ENCODE measurements at places on chromosomes 1 and 21.

DNA sequence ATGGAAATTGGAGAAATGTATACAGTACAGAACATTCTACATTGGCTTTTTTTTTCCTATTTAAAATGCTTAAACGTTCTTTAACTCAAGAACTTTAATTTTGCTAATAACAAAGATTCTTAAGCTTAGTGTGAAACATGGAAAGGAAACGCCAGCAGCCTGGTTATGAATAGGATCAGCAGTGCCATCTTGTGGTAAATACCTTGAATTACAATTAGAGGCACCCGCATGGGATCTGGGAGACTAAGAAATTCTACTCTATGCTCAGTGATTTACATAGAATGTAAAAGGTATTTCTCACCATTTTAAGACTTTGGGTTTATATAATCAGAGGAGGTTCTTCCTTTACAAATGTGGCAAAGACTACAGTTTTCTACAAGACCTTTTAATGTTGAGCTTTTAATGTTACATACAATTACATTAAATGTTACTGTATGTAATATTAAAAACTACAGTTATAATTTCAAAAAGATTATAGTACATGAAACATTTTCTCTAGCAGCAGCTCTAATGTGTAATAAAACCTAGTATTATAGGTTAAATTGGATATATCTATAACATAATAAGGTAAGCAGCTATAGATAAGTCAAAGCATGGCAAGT lies 32.1 kb upstream of the APOBEC4 start:
- no peak for DNase-seq

- DNase-seq, result no peak
These were observed 62.5 kb downstream of the TRIM33 start for GRCh38 chr1:114448370-114449036.

DNA sequence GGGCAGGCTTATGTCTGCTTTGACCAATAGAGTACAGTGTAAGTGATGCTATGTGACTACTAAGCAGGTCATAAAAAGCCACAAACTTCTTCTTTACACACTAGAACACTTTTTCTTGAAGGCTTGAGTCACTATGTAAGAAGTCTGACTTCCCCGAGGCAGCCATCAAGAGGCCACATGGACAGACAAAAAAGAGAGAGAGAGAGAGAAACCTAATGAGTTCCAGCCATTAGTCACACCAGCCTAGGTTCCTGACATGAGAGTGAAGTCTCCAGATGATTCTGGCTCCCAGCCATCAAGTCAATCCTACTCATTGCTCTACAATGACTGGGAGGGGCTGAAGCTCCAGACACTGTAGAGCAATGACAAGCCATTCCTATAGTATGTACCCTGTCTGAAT lies 101.4 kb downstream of the LHX9 start:
- no peak for DNase-seq

GRCh38 chr1:167516404-167517388 lies 1.6 kb downstream of the CD247 start:
- peak; percentile 58 for DNase-seq

DNA sequence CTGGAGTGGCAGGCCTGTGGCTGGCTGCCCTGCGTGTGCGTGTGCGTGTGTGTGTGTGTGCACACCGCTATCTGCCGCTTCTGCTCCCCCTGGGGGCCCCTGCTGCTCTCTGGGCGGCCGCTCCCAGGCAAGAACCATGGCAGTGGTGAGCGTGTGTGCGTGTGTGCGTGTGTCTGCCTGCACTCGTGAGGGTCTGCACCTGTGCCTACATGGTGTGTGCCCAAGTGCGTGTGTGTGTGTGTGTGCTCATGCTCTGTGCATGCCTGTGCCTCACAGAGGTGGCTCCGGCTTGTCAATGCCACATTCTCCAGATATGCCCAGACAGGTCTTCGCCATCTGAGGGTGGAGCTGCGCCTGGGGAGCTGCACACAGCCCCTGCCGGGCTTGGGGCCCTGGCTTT lies 18.7 kb upstream of the PEX10 start:
- no peak for DNase-seq

DNA sequence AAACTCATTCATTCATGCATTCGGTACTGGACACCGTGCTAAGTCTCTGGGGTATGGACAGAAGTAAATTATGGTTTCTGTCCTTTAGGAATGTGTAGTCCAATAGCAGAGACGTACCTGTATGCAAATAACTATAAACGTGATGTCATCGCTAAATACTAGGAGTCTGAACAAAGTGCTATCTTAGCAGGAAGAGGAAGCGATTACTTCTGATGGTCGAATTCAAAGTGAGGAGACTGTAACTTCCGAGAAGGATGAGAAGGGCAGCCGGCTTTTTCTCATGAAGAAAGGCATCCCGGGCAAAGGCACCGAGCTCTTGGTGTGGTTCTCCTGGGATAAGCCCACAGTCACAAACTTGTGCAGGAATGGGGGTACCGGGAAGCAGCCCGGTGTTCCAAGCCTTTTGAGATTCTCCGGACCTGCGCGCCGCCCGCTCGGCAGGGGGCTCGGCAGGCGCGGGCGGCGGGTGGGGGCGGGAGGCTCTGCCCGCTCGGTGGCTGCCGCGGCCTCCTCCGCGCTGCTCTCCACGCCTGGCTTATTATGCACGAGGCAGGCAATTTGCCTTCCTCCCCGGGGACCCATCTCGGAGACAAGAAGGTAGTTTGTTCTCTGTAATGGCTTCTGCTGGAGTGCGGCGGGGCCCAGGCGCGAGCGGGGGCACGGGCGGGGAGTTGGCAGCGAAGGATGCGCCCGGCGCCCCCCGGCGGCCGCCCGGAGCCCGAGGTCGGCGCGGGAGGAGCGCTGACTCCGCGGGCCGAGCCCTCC lies 67.5 kb upstream of the CD1D start:
- DNase-seq, result peak; percentile 53

- DNase-seq, result no peak
These were observed 7.5 kb downstream of the WDR47 start for GRCh38 chr1:109034382-109034781.

DNA sequence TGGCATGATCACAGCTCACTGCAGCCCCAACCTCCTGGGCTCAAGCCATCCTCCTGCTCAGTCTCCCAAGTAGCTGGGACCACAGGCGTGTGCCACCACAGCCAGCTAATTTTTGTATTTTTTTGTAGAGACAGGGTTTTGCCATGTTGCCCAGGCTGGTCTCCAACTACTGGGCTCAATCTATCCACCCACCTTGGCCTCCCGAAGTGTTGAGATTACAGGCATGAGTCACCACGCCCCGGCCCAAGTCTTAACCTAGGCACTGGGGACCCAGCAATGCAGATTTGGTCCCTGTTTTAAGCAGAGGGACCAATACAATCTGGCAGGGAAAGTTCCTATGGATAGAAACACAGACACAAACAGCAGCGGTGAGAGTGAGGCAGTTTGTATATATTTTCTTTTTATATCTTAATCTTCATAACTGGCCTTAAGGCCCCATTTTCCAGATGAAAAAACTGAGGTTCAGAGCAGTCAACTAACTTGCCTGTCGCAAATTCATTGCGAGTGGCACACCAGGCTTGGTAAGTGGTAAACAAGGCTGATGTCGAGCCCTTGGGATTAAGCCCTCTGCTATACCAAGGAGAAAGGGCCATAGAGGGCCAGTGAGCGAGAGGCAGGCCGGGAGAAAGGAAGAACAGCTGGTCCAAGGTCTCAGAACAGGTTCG lies 77.8 kb upstream of the TINAGL1 start:
- no peak for DNase-seq

DNA sequence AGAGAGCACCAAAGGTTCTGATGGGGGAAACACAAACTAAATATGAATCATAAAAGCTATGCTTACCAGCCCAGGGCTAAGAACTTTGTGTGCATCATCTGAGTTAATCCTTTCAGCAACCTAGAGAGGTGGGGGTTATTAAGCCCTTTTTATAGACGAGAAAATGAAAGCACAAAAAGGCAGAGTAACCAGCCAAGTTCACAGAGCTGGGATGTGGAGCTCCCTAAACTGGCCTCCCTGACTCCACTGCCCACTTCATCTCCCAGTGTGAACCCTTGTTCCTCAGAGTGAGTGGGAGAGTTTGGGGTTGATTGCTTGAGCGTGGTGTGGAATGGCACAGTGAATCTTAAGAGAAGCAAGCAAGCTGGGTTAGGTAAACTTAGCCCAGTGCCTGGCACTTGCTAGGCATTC lies 10.8 kb upstream of the BCAR3 start:
- DNase-seq, result no peak

DNA sequence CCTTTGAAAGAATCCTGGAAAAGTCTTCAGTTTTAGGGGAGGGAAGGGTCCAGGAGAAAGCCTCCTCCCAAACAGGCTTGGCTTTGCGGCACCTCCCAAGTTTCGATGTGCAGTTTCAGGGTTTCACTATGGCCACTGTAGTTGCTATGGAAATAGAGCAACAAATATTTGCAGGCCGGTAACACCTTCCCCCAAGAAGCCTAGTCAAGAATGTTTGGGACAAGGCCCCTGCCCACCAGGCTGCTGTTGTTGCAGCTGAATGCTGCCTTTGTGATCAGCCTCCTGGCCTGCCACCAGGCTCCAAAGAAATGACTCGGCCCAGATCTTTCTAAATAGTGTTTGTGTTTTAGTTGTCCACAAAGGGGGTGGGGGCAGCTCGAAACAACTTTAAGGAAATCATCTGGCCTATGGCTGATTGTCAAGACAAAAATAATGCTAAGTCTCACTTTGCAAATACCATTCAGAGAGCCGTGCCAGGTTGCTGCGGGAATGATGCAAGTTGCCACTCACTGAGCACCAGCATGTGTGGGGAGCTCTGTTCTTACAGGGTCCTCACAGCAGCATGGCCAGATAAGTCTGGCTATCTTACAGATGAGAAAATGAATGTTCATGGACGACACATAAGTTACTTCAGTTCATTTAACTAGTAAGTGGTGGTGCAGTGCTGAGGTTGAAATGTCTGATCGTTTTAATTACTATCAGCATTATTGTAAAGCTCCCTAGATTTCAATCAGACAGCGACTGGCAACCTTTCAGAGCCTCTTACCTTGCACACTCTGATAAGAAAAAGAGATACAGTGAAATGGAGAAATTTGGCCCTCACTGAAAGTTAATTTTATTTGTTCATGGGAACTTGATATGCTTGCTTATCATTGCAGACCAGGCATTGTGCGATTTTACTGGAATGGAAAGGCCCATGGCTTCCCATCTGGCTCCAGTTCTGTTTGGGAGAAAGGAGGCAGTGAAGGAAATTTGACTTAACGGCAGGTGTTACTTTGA lies 91.2 kb upstream of the JUN start:
- no peak for DNase-seq

DNA sequence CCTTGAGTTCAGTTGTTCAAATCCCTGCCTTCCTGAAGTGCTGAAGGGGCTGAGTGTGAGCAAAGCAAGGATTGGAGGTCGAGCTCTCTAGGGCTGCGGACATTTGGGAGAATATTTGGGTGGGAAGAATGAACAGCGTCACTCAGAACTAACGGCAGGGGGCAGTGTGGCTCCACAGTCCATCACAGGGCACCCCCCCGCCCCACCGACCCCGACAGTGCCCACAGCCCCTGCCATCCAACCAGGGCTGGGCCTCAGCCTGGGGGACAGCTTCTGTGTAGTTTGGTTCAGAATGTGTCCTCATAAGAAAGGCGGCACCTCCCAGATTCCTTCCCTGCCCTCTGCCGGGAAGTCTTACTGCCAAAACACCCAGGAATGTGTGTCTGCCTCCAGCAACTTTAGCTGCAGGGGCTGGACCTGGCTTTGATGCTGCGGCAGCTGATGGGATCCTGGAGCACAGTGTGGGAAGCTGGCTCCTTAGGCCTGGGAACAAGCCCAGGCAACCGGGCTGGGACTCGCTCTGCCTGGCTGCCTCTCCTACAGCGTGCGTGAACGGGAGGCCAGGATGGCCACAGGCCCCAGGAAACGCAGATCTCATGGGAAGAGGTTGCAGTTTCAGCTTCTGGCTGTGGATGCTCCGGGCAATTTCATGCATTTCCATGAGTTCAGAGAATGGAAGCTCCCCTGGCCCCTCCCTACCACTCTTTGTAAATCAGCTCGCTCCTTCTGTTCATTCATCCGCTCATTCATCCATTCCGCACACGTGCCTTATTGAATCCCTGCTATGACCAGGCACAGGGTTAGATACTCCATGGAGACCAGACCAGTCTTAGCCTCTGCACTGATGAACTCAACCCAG lies 104.9 kb upstream of the TMPRSS2 start:
- DNase-seq, result no peak

DNA sequence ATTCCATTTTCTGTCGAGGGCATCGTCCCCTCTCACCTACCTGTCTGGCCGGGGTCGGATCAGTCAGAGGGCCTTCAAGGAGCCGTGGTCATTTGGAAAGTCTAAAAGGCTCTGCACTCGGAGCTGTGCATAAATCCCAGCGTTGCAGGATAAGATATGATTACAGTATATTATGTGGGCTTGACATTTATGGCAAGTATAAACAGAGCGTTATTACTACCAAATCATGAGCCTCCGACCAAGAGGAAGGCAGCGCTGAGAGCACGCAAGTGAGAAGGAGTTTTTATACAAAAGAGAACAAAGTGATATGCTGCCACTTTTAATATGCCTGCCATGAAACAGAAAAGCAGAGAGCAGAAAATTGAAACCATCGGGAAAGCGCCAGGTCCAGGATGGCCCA lies 419.4 kb upstream of the VAMP3 start:
- no peak for DNase-seq

DNA sequence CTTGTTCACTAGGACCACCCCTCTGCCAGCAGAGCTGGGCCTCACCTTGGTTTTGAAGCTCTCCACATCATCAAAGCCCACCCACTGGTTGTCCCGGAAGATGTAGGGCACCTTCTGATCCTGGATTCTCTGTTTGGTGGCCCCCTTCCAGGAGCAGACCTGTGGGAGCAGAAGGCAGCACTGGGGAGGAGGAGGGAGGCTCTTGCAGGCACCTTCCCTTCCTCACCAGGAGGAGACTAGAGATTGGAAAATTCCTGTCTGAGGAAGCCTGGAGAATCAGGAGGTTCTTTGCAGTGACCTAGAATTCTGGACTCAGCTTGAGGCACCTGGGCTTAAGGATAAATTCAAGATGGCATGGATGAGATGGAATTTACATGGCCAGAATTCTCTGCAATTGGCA lies 10.3 kb downstream of the CHIT1 start:
- DNase-seq, result no peak

DNA sequence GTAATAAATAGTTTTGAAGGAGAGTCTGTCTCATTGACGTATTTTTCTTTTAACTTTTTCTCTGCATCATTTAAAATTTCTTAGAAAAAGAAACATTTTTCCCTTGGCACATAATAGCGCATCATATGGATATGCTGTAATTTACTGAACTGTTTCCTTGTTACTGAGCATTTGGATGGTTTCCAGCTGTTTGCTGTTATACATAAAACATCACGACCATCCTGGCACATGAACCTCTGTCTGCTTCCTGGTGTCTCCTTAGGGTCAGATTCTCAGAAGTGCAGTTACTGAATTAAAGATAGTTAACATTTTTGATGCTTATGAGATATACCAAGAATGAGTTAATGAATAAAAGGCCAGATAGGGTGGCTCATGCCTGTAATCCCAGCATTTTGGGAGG lies 67.2 kb downstream of the BACE2 start:
- DNase-seq, result no peak
